Activated CD8-positive, alpha-beta memory T cell treated with anti-CD3 and anti-CD28 coated beads, Interleukin-2, amount 50 U/mL, for 48 hours (primary cell): ENCODE measurements at places on chromosomes 7 and 10.

GRCh38 chr10:48364659-48365405 is 58.4 kb downstream of the MAPK8 start:
- DNase-seq = no peak

DNA sequence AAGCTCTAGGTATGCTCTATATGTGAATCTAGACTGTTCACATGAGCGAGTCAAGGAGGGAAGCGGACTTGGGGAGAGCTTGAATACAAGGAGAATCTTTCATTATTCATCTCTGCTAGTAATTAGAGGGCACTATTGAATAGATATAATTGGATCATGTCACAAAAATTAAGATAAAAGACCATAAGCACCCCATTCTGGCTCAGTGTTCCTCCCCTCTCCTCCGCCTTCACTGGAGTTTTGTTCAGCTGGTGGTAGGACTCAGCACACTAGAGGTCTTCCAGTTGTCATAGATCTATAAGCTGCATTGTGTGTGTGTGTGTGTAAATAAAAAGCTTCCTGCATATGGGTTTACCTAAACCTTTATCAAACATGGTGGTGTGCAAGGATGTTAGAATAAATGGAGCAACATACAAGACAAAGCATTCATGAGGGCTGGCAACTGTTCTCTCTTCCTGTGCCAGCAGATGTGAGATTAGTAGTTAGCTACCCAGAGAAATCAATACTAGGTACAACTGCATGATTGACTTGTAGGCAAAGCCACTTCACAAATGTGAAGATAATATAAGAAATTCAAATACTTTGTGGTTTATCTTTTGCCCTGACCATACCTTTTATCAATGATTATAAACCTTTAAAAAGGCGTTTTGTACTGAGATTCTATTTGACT is 142.6 kb downstream of the CREB5 start:
- DNase-seq = no peak

DNA sequence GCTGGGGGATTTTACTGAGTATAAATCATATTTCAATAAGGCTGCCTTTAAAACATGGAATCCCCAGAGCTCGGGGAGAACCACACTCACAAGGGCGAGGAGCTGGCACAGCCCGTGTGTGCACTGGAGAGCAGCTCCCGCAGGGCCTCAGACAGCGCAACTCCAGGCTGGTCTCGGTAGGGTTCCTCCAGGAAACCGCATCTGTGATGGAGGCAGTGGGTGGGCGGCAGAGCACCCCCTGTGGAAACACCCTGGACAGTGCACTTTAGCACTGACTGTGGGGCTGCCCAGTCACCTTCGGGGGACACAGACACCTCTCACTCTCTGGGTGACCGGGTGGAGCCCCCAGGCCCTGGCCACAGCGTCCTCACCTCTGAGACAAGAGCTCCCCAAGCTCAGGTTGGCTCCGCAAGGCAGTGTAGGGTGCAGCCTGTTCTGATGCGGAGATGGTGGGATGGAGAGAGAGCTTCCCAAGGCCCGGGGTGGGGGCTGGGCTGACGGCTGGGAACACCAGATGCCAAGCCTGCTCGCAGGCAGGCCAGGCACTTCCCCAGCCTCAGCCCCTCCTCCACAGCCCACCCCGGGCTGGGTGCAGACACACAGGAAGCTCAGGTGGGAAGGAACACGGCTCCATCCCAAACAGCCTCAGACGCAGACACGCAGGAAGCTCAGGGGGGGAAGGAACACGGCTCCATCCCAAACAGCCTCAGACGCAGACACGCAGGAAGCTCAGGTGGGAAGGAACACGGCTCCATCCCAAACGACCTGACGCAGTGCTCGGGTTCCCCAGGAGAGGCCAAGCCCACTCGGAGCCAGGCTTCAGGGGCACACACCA is 224.4 kb downstream of the MAD1L1 start:
- DNase-seq = no peak

DNA sequence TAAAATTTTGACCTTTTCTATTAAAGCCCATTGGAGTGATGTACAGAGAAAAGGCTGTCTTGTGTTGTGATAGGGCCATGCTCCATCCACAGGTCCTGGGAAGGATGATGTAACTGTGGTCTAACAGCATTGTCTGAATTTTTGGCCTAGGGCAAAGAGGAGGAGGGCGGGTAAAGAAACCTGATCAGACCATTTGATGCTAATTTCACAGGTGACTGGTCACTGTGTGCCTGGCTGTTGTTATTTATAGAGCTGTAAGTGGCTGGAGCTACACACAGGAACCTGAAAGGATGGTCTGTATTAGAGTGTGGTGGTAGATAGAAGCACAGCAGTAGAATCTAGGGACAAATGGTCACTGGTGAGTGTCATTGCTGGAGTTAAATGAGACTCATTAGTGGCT is 182.1 kb downstream of the AUTS2 start:
- no peak for DNase-seq

GRCh38 chr10:38093816-38094157 is 350 bp upstream of the ZNF37A start:
- no peak for DNase-seq

GRCh38 chr10:104371753-104372152 is 18.1 kb downstream of the CFAP58 start:
- DNase-seq = no peak

DNA sequence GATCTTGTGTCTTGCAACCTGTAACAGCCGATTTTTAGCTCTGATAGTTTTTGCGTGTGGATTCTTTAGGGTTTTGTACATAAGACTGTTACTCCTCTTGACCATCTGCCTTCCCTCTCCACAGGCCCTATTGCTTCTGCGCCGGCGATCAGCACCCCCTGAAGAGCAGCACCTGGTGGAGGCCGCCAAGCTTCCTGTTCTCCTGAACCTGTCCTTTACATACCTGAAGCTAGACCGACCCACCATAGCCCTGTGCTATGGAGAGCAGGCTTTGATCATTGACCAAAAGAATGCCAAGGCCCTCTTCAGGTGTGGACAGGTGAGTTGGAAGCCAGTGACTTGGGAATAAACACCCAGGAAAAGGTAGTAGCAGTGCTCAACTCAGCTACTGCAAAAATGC is 12.6 kb downstream of the FKBP6 start:
- no peak for DNase-seq
